ENCODE measurements at places on chromosomes 7 and 10.

DNA sequence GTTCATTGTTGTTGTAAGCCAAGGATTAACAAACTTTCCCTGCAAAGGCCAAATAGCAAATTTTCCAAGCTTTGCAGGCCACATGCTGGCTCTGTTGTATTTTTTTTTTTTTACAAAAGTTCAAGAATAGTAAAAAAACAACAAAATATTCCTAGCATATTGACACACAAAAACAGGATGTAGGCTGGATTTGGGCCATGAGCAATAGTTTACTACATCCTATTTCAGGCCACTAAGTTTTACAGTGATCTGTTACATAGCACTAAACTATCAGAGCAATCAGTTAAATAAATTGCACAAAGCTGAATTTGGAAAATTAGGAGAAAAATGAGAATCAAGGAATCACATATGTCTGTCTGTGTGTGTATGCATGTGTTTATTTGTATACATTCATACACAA is 491.8 kb upstream of the GHITM start:
- no peak for DNase-seq

DNA sequence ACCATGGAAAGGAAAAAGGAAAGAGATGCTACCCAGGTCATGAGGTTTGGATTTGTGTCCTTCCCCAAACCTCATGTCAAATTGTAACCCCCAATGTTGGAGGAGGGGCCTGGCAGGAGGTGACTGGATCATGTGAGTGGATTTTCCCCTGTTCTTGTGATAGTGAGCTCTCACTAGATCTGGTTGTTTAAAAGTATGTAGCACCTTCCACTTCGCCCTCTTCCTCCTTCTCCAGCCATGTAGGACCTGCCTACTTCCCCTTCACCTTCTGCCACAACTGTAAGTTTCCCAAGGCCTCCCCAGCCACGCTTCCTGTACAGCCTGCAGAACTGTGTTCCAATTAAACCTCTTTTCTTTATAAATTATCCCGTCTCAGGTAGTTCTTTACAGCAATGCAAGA is 113.9 kb downstream of the FAM107B start:
- no peak for DNase-seq

DNA sequence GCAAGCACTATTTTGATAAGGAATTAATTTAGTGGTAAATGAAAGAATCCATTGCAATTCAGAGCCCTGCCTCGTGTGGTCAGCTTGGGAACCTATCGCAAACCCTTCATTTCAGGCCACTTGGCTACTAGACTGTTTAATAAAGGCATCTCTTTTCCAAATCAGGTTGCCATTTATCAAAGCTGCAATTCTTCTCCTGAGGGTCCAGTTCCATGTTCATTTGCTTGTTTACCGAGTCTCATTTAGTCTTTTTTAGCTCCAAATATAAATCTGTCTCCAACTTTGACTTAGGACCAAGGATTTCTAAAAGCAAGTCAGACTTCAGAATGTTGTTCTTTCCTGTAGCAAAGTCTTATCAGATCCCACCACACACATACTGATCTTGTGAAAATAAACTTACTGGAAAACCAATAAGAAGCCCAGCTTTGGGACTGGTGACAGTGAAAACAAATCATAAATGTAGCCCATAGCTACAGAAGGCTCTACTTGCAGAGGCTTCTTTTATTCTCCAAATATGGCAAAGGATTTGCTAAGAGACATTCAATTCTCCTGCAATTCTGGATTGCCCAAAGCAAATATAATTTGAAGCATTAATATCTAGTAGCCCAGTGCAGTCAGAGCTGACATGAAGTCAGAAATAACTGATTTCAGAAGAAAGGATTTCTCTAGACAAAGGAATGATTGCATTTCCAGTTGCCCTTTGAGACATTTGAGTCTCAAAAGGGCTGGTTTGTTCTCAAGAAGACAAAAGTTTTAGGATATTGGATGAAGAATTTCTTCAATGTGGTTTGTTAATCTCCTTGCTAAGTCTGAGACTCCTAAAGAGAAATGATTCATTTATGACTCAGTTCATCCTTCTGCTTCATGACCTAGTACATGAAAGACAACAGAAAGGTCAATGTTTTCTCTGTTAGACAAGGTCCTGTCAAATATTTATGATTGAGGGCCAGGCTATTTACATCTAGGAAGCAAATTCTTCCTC is 28.0 kb downstream of the PPP1R3C start:
- DNase-seq = no peak

GRCh38 chr7:113099284-113099919 is 12.8 kb upstream of the GPR85 start:
- DNase-seq = no peak

GRCh38 chr10:92544296-92544695 is 29.6 kb downstream of the IDE start:
- no peak for DNase-seq

GRCh38 chr7:45983720-45984255 is 62.7 kb upstream of the IGFBP3 start:
- DNase-seq = peak; percentile 5

GRCh38 chr7:101575721-101576120 is 53.4 kb downstream of the MYL10 start:
- DNase-seq = no peak

DNA sequence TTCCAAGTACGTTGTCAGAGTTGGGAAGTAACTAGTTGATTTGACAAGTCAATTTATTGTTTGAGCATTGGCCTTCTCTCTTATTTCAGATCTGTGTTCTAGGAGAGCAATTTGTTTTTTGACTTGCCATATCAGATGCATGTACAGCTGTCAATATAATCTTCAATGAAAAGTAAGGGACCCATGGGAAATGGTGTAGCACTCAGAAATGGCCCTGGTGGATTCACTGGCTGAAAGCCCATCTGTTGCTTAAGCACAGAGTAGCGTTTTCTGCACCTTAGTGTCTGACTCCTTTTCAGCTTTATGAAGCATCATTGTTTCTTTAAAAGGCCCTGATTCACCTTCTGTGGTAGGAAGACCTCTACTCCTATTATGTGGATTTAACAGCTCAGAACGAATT is 10.2 kb downstream of the GARS1 start:
- no peak for DNase-seq

DNA sequence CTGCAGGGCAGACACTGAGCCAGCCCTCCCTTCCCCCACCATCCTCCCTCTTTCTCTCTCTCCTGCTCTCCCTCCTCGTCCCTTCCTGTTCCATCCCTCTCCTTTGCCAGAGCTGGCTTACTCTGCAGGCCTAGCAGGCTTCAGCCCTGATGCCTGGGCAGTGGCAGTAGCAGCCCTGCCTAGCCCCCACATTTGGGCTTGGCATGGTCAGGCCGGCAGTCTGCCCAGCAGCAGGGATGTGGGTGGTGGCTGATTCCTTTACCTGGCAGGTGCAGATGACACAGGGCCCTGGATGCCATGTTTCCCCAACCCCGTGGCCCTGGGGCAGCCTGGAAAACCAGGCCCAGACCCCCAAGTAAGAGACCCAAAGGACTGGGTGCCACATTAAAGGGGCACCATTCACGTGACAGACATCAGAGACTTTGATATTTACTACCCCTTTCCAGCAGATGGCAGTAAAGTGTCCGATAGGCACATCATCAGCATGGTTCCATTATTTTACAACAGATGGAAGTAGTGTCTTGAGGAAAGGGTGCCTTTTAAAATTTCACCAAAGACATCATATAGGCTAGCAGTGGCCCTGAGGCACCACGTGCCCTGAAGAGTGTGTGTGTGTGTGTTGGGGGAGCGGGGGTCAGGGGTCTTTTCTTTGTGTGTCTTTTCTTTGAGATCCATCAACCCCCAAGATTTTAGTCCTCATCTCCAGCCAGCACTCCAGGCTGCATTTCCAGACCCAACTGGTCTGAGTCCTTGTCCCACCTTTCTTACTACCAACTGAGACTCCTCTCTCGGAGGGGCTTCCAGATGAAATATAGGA is 5.9 kb downstream of the KCP start:
- DNase-seq = peak; percentile 86

GRCh38 chr7:9557853-9558252 is 1124.4 kb downstream of the NXPH1 start:
- DNase-seq = no peak

GRCh38 chr7:46764100-46764936 is 817.6 kb downstream of the TNS3 start:
- DNase-seq = no peak

DNA sequence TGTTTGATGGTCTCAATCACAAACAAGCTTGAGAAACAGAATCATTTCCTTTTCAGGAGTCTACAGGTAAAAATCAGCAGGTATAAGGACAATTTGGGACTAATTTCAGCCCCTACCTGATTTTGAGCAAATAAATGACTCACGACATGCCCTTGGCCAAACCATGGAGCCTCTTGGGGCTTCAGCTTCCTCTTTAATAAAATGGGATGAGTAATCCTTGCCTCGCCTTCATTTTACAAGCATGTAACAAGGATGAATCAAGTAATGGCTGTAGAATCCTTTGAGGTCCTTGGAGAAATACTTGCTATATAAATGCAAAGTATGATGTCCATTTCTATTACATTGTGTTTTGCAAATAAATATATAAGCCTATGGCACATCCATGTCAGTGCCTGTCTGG is 212.8 kb upstream of the PODXL start:
- DNase-seq = no peak

- peak; percentile 68 for DNase-seq
These were observed 63.9 kb upstream of the GSDME start for GRCh38 chr7:24821045-24821753.

DNA sequence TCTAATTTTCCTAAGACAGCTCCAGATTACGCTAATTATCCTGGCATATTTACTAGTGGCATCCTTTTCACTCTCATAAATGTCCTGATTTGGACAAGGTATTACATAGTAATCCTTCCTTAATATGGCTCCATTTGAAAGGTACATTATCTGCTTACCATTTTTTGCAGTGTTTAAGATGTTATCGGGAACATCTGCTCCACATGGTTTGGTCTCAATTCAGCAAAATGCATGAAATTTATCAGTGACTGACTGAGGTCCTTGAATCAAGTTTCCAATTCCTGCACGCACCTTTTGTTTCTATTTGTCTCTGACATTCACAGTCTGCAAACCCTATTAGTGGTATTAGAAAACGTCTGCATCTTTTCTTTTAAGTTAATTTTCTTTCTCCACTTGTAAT is 384.1 kb upstream of the KIAA1217 start:
- DNase-seq = no peak

GRCh38 chr7:26279405-26279804 is 12.3 kb upstream of the SNX10 start:
- DNase-seq = no peak

- DNase-seq = no peak
These were observed 177.1 kb downstream of the EVX1 start for GRCh38 chr7:27419581-27420177.

DNA sequence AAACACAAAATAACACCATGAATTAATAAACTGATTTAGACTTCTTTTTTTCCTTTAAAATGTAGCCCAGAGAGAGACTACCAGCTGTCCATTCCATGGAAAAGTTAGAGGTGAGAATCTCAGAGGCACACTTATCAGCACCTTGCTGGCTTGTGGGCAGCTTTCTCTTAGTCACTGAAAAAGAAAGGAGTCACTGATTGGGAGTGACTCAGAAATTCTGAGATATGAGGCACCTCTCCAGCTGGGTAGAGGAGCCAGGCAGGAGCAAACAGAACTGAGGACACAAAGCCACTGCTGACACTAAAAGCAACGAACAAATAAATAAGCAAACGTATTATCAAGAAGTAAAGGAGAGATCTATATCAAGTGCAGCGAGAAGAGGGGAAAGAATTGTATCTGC is 310.6 kb downstream of the PARD3 start:
- DNase-seq = no peak

GRCh38 chr10:69583106-69583505 is 9.9 kb upstream of the NEUROG3 start:
- DNase-seq = no peak

- DNase-seq = no peak
These were observed 101.5 kb downstream of the TRIL start for GRCh38 chr7:28856656-28857055.

DNA sequence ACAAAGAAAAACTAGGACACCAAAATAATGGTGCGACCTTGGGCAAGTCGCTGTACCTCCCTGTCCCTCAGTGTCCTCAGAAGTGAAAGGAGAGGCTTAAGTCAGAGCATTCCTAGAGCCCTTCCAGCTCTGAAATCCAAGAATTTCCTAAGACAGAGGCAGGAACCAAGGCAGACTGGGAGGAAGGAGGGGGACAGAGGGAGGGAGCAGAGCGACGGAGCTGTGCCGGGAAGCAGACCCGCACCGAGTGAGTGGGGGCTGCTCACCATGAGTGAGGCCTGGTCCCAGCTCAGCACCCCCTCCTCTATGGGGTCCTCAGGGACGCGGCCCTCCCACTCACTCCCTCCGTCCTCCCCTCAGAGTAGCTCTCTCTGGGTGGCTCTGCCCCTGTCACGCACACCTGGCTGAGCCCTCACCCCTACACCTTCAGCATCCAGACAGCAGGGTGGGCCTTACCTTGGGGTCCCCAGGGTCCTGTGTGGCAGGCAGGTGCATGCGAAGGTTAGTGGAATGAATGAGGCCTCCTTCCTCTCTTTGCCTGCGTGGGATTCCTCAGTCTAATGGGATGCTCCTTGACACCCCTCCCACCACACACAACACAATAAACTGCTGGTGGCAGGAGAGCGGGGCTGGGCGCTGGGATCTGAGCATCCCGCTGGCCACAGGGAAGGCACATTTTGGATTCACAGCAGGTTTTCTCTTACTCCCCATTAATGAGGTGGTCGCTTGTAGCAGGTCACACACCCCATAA is 4.6 kb upstream of the SMARCD3 start:
- no peak for DNase-seq

DNA sequence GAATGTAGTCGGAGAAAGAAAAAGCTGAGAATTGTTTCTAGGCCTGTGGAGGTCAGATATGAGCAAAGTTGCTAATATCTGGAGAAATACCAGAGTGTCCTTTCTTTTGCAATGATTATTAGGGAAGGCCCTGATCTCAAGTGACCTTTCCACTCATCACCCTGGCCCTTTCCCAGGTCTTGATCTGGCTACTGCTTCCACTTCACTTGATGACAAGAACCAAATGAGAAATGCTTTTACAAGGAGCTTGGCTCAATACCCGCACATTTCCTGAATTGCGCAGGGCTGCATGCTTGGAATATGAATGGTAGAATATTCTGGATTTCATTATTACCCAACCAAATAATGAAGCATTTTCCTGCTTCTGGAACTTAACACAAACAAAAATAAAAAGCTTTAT is 104.6 kb downstream of the ITGB8 start:
- no peak for DNase-seq

DNA sequence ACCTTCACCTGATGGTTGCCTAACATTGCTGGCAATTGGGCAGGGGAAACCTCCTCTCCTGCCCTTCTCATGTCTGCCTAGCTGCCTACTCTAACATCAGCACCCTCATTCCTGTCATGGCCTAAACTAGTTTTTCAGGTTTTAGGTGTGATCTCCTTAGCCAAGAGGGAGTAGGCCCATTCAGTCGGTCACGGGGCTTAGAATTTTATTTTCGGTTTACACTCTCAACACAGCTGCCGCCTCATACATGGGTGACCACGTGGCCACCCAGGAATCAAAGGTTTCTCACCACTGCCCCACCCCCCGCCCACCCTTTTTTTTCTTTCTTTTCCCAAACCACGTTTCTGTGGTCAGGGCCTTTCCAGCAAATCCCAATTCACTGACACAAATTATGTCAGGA is 97.2 kb downstream of the RALA start:
- DNase-seq = no peak

GRCh38 chr10:98217801-98218200 is 50.2 kb downstream of the LOXL4 start:
- no peak for DNase-seq

Data from GM10248 (cell line).